ENCODE measurements at places on chromosomes 16 and 17.

- no peak for DNase-seq
These were observed 23.8 kb downstream of the LCMT1 start for GRCh38 chr16:25135254-25135878.

- DNase-seq: no peak
These were observed 20.0 kb downstream of the ATP2A1 start for GRCh38 chr16:28898266-28898665.

- DNase-seq: no peak
These were observed 855.6 kb downstream of the KCNJ2 start for GRCh38 chr17:71024969-71025368.

- no peak for DNase-seq
These were observed 7.4 kb downstream of the NDRG4 start for GRCh38 chr16:58507195-58507962.

DNA sequence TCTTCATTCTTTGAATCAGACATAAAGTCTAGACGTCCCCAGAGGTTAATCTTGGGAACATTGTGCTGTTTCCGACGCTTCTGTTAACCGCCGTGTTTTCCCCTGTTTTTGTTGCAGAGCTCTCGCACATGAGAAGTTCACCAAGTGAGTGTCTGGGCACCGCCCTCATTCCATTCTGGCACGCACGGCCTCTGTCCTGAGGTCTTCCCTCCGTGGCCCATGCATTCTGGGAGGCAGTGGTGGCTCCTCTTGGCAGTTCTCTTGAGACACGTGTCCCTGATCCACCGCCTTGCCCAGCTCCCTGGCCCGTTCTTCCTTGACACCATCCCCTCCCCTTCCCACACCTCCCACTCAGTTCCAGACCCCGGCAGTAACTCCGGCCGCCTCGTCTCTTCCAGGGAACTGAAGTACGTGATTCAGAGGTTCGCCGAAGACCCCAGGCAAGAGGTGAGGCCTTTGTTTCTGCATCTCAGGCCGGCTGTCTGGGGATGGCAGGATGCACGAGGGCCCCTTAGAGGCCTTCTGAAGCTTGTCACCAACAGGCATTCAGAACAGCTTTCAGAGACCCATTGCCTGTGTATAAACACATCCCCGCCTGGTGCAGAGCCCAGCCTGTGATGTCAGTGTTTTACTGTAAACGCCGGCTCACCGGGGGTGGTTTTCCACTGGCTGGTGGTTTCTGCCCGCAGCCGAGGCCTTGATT, 85.9 kb upstream of the PLCG2 start:
- DNase-seq: no peak

DNA sequence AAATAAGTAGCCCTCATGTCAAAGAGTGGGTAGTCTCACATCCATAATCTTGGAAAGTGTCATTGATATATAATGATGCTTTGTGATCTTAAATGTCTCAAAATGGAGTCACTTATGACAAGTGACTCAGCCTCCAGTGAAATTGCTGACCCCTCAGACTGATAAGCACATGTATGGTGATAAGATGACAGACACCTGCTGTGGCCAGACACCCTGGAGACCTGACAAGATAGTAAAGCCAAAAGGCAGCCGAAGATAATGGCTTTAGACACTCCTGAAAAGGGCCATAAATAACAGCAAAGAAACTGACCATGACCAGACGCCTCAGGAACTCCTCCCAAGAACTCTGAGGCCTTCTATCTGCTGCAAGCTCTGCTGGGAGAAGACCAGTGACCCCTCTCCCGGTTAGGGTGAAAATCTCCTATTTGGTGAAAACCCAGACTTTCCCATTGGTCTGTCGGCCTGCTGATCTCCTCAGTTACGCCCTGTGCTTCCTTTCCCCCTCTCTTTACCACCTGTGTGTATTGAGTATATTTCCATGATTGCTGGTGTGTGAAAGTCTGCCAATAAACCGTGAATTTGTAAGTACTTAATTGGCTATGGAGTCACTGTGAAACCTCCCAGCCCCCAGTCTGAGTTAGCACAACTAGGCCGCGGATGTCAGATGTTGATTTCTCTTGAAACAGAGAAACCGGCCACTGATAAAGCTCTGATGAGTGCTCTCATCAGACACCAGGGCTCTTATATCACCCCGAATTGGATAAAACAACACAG, 226.7 kb upstream of the MYOCD start:
- no peak for DNase-seq

DNA sequence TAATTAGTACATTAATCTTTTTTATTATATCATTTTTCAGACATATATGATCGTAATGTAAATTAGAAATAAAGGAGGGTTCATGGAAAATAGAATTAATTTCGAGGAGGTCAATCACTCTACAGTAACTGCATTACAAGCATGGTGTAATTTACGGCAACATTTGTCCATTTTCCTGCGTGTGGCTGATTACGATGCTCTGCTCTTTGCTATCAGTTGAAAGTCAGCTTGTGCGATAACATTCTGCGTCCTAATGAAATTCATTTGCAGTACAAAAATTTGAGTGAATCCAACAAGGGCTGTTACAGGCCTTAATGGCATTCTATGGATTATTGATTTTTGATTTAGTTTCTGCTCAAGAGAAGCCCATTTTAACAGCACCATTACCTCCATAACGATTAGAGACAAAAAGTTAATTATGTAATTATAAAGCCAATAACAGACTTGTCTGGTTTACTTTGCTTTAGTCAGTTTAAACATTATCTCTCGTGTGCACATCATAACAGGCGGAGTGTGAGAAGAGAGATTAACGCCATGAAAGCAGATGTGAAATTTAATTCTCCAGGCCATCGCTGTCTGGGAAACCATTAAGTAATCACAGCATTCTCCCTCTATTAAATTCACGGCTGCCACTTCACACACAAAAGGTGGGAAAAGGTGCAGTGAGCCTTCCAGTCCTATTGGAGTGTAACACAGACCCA, 256.4 kb upstream of the IRX3 start:
- DNase-seq: no peak

DNA sequence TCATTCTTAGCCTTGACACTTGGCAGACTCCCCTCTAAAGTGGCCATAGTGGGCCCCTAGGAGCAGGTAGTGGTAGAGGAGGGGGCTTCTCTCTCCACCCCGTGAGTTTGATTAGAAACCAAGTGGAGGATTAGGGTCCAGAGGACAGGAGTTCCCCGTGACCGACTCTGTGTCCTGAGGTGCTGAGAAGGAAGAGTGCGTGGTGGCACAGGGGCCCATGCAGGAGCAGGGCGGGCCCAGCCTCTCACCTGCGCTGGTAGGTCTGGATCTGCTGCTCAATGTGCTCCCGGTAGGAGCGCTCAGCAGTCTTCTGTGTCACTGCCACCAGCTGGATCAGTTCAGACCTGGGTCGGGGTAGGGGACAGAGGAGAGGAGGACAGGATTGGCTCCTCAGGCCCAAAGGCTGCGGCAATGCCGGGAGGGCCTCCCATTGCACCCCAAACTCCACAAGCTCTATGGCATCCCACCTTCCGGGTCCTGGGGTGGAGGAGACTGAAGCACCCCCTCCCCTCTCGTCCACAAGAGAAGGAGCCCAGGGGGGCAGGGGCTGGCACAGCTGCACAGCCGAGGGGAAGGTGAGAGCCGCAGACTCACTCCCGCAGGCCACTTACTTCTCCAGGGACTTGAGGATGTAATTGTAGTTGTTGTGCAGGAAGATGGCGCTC, 6.2 kb downstream of the ZACN start:
- DNase-seq: no peak

DNA sequence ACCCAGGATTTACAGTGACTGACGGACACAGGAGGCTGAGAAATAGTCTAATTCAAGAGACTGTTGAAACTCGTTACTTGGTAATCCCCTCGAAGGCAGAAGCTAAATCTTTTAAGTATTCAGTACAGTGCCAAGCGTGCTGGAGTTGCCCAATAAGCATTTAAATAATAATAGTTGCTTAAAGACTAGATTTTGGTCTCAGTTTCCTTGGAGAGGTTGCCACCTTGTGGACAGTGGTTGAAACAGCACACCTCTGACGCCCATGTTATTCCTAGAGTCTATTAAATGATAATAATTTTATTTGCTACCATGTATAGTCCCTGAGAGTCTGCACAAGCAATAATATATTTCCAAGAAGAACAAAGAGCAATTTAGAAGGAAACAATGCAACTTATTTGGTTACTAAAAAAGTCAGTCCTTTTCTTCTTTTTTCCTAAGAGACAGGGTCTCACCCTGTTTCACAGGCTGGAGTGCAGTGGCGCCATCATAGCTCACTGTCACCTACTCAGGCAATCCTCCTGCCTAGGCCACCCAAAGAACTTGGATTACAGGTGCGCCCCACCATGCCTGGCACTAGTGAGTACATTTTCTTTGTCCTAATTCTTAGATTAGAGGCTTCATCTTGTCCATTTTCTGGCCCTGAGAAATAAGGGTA, 138.0 kb upstream of the NUDT7 start:
- DNase-seq: peak; percentile 43

DNA sequence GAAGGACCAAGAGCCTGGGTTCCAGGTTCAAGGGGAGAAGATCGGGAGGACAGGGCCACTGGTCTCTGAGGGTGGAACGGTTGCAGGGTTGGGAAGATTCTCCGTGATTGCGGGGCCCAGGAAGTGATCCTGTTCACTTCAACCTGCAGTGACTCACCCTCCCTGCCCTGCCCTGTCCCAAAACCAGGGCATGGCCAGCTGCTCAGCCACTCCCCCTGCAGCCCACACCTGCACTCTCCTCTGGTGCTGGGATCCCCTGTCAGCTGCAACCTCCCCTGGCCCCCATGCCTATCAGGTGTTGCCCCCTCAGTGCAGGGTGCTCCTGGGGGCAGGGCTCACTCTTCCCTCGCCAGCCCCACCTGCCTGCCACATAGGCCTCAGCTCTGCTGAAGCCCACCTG, 1.1 kb downstream of the RUNDC3A start:
- no peak for DNase-seq

DNA sequence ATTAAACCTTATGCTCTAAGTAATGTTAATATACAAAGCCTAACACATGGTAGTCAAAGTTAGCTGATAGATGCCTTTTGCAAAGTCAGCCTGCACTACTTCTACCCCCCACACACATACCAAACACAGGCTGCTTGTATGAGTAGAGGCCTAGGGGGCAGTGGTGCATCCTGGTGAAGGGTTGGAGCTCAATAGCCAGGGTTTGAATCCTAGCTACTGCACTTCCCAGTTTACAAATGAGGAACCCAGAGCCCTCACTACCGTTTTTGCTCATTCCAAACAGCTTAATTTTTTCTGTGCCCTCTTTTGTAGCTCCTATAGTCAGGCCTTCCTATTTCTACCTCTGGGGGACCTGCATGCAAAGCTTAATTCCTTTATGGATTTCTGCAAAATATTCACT, 18.9 kb upstream of the HYDIN start:
- DNase-seq: no peak

- DNase-seq: no peak
These were observed 7.8 kb upstream of the RNPS1 start for GRCh38 chr16:2275476-2276367.

DNA sequence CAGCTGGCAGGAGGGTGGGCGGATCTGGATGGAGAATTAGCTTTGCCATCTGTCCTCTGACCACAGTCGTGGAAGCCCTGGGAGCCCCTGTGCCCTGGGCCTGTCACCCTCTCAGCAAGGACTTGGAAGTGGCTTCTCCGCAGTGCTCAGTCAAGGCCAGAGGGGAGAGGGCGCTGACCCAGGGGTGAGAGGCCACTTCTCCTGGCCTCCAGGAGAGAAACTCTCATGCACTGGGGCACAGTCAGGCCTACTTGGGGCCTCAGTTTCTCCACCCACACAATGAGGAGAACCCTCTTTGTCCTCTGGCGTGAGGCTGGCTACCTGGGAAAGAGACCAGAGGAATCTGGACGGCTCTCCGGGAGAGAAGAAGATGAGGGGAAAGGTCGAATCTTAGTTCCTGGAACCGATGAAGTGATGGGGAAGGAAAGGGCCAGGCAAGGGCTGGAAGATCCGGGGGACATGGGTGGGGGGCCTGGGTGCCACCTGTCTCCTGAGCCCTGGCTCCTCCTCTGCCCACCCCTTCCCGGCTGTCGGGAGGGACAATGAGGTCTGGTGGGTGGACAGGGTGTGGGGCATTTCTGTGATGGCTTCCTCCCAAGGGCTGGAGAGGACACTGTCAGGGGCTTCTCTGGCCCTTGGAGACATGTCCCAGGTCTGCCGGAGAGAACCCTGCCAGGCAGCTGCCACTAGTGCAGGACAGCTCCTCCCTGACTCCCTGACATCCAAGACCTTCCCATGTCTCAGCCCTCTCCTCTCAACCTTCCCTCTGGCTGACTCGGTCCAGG, 9.0 kb upstream of the ARHGAP27 start:
- peak; percentile 43 for DNase-seq

DNA sequence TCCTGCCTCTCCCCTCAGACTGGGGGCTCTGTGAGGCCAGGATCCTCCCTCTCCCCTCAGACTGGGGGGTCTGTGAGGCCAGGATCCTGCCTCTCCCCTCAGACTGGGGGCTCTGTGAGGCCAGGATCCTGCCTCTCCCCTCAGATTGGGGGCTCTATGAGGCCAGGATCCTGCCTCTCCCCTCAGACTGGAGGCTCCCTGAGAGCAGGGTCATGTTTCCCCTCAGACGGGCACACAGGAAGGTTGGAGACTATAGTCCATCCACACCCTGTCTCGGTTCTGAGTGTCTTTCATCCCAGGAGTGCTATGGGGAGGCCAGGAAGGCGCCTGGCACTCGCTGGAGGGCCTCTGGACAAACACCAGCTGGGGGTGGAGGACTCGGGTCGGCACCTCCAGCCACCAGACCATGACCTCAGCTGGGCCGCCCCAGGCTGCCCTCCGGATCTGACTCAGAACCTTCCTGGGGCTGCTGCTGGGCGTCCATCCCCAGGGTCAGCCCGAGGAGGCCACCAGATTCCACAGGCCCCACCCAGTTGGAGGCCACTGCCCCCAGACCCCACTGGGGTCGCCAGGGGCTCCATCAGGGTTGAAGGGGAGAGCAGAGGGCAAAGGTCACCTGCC, 21.9 kb upstream of the DLX4 start:
- no peak for DNase-seq

DNA sequence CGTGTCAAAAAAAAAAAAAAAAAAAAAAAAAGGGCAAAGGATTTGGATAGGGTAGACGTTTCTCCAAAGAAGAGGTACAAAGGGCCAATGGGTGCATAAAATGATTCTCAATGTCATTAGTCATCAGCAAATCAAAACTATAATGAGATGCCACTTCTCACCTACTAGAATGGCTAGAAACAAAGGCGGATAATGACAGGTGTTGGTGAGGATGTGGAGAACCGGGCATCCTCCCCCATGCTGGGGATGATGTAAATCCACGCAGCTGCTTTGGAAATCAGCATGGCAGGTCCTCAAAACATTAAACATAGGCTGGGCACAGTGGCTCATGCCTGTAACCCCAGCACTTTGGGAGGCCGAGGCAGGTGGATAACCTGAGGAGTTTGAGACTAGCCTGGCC, 9.4 kb downstream of the ITGAX start:
- no peak for DNase-seq

DNA sequence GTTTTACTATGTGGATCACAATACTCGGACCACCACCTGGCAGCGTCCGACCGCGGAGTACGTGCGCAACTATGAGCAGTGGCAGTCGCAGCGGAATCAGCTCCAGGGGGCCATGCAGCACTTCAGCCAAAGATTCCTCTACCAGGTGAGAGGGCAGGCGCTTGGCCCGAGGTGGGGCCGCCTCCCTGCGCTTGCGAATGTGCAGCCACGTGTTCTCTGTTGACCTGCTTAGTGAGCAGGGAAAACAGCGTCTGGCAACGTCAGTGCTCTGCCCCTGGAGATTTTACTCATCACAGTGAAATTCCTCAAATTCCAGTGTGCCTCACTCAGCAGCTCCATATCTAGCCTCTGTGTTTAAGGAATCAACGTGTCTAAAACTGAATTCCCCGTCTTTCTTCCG, 33.4 kb upstream of the CLEC18A start:
- no peak for DNase-seq

All from activated naive CD4-positive, alpha-beta T cell treated with anti-CD3 and anti-CD28 coated beads, Interleukin-2, amount 50 U/mL, for 72 hours (primary cell).